ENCODE measurements at places on chromosomes 3 and 15.

DNA sequence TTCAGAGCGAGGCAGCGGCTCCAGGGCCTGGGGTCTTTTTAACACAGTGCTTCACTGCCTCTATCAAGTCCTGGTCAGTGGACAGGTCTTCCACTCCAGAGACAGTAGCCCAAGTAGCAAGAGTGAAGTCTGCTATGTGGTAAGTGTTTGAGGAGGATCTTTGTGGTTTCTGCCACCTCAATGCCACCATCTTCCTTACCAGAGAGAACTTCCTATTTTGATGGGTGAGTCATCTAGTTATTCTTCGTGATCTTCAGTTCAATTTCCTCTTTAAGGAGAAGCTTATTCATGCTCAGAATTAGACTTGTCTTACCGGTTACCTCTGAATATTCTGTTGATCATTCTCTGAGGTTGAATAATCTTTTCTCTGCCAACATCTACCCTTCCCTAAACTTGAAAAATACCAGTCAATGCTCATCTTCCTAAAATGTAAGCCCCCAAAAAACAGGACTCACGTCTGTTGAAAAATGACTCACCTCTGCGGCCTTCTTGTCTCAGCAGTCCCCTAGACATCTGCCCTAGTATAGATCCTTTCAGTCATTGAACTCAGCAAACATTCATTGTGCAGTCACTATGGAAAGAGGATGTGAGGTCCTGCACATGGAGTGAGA, 32.2 kb upstream of the BCL6 start:
- DNase-seq: no peak

DNA sequence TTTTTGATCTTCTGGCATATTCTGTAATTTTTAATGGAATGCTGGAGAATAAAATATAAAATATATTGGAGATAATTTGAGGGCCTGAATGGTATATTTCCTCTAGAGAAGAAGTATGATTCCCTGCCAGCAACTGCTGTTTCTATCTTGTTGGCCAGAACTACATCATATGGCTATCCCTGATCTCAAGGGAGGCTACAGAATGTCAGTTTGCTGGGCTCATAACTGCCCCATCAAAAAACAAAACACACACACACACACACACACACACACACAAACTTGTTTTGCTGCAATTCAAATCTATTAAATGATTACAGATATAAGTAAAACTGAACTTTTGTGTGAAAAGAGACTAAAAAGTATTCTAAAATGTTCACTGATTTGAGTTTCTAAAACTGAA, 51.0 kb downstream of the RASA2 start:
- DNase-seq: no peak

DNA sequence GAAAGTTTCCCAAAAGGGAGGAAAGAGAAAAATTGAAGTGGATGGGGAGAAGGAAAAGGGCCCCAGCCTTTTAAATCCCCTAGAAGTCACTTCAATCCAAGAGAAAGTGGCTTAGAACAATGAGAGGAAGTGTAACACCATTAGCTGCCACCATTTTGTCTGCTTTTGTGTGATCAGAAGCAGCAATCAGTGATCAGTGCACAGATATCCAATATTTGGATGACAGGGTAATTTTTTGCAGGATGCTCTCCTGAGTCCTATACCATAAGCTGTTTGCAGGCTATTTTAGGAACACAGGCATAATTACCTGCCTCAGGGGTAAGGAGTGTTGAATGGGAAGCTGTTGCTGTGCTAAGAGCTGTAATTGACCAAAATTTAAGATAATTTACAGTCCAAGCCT, 31.4 kb downstream of the SLC35A5 start:
- DNase-seq: no peak

GRCh38 chr15:57134851-57135250, 216.4 kb downstream of the TCF12 start:
- no peak for DNase-seq

GRCh38 chr3:115595611-115596275, 27.6 kb upstream of the GAP43 start:
- no peak for DNase-seq

- peak; percentile 1 for DNase-seq
Observed at GRCh38 chr3:135125171-135125801, 330.2 kb downstream of the EPHB1 start.

DNA sequence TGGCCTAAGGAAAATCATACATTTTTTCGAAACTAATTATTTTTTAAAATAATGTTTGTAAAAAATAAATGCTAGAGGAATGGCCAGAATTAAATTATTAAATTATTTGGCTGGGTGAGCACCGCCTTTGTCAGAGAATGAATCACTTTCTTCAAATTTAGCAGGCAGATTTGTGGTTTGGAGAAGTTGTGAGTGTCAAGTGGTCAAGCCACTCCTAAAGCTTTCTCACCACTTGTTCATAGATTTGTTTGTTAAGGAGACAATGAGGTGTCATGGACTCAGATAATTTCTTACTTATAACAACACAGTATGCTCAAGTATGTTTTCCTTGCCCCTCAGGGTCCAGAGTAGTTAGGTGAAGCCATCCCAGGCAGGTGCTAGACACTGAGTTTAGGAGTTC, 196.2 kb downstream of the TUSC7 start:
- no peak for DNase-seq

DNA sequence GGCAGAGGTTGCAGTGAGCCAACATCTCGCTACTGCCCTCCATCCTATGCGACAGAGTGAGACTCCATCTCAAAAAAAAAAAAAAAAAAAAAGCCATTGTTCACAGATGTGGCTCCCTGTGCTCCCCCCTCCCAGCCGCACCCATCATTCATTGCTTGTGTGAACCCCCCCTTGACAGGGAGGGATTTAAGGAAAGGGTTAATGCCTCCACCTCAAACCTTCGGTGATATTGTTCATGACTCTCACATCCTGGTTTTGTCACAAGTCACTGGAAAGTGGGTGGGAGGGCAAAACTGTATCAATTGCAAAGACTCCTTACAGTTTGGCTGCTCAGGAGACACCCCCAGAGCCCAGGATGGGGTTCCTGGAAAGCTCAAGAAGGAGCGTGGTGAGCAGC, 7.7 kb downstream of the SLC6A6 start:
- no peak for DNase-seq

DNA sequence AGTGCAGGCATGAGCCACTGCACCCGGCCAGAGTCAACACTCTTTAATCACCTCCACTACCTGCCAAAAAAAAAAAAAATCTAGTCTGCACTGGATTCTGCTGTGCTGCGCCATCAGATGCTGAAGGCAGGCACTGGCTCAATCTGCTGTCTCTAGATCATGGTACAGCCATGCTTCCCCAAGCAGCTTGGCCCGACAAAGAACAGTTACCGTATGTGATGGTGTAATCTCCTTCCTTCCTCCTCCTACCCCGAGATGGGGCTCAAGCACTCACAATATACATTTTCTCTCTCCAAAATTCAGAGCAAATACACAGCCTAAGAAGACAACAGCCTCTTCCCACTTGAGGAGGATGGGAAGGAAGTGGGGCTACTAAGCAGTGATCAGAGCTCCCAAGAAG, 45.1 kb downstream of the DAPK2 start:
- no peak for DNase-seq

- DNase-seq: no peak
Observed at GRCh38 chr3:189567766-189568420, 63.3 kb upstream of the TP63 start.

GRCh38 chr3:86986671-86987420, 4.1 kb downstream of the VGLL3 start:
- DNase-seq: no peak

Data from stimulated activated CD4-positive, alpha-beta T cell treated with anti-CD3 and anti-CD28 coated beads, Interleukin-12 subunit alpha, Interleukin-12 subunit beta, amount 100 ng/mL, for 48 hours (primary cell).